Stimulated activated CD4-positive, alpha-beta T cell treated with anti-CD3 and anti-CD28 coated beads, Interleukin-1b, Interleukin-23, amount 100 ng/mL, for 48 hours (primary cell): ENCODE measurements at places on chromosomes 16 and 17.

- no peak for DNase-seq
Measured at GRCh38 chr16:4795828-4796572, 831 bp downstream of the SMIM22 start.

- no peak for DNase-seq
Measured at GRCh38 chr17:65536573-65537342, 24.7 kb downstream of the AXIN2 start.

GRCh38 chr16:70593544-70593943 is 52.8 kb upstream of the IL34 start:
- DNase-seq = no peak

GRCh38 chr16:83530293-83530692 is 277.5 kb upstream of the HSBP1 start:
- DNase-seq = no peak
